Endodermal cell (in vitro differentiated cells): ENCODE measurements at places on chromosomes 4 and X. TPM values are rescaled to one million over a fixed set of nuclear protein-coding genes. Genes with fewer than 3 reads are reported as not detected.

TGIF2LX gene
- total RNA-seq: not detected in 3 replicates

PNMA6E gene
- not detected in 2 replicates for total RNA-seq

SPATA18 gene
- total RNA-seq: 1.4 to 2.2 TPM (median 1.4 TPM) in 3 replicates

TMEM156 gene
- not detected in 2 replicates for total RNA-seq

MAGED4B gene
- total RNA-seq: 162 and 225 TPM in 2 replicates

DNA sequence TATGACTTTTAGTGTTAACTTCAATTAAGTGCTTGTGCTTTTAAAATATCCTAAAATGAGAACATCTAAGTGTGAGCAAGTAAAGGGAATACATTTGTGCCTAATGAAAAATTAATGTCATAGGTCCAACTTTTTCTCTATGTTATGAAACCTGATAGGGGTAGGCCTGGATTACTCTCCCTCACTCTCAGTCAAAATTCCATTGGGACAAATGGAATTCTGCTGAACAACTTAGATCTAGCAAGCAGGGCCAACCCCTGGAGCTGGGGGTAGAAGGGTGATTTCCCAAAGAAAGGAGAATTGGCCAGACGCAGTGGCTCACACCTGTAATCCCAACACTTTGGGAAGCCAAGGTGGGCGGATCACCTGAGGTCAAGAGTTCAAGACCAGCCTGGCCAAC, 67.4 kb downstream of the EDNRA start:
- H3K4me3 ChIP-seq: no peak overlapping the region
- H3K27ac ChIP-seq: no peak overlapping the region
- DNase-seq: no peak
- H3K27me3 ChIP-seq: no peaks in the 10 kb centered on the region
- no peaks in the 10 kb centered on the region for H3K36me3 ChIP-seq

GRCh38 chrX:155112171-155112570, 40.9 kb downstream of the BRCC3 start:
- no peak overlapping the region for H3K4me3 ChIP-seq
- no peaks in the 10 kb centered on the region for H3K4me1 ChIP-seq
- DNase-seq: no peak
- no peak overlapping the region for H3K27ac ChIP-seq

DNA sequence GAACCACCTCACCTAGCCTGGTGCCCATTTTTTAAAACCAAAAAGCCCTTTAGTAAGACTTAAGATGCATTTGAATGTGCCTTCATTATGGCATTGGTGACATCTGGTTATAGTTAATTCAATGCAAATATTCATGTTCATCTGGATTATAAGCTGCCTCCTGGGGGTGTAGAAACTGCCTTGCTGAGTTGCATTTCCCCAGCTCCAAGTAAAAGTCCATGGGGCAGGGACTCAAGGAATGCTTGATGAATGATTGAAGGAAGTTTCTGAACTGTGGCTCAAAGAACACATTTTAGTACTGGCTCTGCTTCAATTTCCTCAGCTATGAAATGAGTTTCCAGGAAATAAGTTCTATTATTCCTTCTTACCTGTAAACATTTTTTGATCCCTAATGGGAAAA, 18.5 kb upstream of the RBM47 start:
- H3K36me3 ChIP-seq: no peaks in the 10 kb centered on the region
- no peak for DNase-seq
- H3K27me3 ChIP-seq: no peaks in the 10 kb centered on the region
- H3K27ac ChIP-seq: no peak overlapping the region

DNA sequence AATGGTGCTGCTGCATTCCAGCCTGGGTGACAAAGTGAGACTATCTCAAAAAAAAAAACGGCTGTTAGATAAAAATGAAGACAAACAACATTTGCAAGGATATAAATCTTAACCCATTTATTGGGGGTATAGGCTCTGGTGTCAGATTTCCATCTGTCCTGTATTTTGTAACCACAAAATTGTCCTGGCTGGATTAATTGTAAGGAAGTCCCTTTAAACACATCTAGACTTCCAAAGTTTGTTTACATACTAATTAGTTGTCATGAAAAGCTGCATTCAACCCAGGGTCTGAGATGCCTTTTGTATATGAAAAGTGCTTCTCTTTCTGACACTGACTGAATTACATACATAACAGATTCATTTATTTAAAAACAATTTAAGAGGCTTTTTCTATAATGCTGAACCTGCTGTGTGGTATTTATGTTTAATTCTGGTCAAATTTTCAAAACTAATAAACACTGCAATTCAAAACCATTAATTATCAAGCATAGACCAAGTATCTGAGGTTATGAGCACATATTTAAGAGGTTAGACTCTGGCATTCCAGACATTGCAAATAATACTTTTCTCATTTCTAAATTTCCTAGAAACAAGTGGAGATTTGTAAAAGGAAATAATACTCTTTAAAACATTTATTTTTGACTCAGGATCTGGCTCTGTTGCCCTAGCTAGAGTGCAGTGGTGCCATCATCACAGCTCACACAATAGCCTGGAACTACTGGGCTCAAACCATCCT, 17.5 kb upstream of the UGDH start:
- peaks cover 5% of the 10 kb centered on the region for H3K36me3 ChIP-seq
- no peak for DNase-seq
- no peaks in the 10 kb centered on the region for H3K27me3 ChIP-seq
- no peak overlapping the region for H3K4me3 ChIP-seq
